ENCODE measurements at places on chromosomes 7 and 10.
A peak's percentile ranks its signal among the peaks of the same experiment; 100 is the strongest.

GRCh38 chr10:105185161-105185560 is 544.1 kb downstream of the SORCS3 start:
- no peak for DNase-seq

- DNase-seq, result peak; percentile 59
Observed at GRCh38 chr7:23332910-23333612, 33.9 kb downstream of the MALSU1 start.

DNA sequence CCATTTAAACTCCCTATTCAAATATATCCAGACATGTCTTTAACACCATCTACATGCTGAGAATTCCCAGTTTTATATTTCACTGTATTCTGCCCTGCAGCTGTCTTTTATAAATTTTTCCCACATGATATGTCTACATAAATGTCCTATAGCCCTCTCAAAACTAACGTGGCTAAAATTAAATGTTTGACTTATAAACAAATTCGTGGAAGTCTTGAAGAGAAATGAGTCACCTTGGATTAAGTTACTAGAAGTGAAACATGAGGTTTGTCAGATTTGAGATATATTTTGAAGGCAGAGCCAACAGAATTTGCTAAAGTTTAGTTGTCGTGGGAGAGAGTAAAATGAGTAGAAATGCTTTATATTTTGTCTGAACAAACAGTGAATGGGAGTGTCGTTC is 386.9 kb upstream of the CNTNAP2 start:
- no peak for DNase-seq

DNA sequence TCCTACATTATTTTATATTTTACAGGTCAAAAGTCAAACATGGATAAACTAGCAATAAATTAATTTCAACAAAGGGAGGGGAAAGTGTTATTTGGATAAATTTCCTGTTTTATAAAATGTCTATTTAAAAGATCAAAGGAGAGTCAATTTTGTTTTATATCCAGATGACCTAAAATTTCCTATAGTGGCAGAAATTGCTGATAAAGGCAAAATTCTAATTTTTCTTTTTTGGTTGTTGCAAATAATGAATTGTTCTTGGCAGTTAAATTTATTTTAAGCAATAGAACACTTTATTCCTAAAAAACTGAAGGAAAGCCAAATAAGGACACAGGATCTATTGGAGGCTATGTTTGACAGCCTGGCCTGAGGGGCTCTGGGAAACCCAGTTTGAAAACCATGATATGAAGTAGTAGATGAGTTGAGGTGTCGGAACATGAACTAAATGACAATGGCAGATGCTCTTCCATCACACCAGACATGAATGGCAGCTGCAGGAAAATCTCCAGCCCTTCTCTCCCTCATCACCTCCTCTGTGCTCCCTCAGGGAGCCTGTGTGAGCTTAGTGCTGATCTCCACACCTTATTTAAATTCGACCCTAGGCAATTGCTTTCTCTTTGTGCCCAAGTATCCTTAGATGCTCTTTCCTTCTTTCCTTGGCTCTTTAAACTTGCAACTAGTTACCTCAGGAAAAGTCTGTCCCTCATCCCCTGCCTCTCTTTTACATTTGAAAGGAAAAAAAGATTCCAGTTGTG is 395.0 kb downstream of the THSD7A start:
- DNase-seq, result no peak

DNA sequence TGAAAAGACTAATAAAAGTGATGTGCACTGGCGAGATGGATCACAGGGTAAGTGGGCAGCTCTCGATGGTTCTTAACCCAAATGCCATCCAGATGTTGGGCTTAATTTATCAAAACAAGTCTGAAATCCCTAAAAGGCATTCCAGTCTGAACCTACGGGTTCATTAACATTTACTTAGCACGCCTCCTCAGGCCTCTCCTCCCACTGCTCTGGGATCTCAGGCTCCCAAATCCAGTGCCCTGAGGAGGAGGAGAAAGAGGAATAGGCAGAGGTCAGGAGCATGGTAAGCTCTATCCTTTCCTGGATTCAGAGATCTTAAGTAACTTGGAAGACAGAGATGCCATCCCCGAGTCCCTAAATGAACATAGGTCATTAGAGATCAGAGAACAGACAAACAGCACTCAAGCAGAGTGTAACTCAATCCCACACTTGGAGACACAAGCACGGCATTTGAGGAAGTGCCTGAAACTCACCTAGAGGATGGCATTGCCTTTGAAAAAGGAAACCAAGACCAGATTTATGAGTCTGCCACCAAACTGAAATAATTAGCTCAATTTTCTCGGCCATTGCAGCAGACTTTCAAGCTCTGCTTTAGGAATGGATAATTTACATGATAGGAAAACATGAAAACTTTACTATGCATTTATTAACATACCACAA is 140.9 kb downstream of the CXCL12 start:
- no peak for DNase-seq

DNA sequence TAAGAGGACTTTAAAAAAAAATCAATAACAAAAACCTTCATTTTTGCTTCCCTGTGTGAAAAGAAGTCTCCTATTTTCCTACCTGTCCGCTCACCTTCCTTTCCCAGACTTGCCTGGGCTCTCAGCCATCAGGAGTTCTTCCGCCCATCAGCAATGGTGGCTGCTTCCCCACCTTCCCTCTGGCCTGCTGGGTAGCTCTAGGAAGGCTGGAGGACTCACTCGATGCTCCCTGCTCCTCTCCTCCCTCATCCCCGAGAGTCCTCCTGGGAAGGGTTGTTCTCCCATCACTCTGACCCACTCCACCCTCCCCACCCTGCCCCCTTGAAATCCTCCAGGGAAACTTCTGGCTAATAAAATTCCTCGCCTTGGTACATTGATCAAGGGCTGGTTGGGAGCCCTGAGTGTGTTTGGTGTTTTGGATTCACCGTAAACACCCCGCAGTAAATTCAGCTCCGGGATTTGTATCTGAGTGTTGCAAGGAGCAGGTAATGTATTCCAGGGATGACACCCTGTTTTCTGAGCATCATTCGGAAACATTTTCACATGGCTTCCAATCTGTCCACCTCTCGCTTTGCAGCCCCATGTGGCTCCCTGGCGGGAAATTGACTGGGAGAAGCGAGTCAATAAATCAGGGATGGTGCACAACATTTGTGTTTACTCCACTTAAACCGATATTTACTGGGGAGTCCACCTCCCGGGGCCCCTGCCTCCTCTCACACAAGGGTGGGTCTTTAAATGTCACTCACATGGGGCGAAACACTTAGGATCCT is 126.4 kb upstream of the SDK1 start:
- DNase-seq, result no peak

DNA sequence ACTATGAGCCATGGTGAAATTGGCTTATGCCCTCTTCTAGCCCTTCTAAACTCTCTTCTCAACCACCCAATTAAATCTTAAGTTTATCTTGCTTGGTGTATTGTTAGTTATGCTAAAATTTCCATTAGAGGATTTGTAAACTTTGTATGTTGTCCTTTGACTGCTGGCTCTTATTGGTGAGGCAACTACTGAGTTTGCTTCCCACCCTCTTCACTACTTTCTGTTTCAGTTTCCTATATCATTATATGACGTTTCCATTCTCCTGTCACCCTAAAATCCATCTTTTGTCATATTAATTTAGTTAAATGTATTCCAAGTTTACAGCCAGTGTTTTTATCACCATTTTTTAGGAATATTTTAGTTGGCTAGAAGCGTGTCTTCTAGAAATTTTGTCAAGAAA is 80.9 kb upstream of the VWC2 start:
- DNase-seq, result no peak

GRCh38 chr7:150969475-150969874 is 8.6 kb downstream of the KCNH2 start:
- no peak for DNase-seq

GRCh38 chr7:27181795-27182275 is 3.2 kb downstream of the HOXA11 start:
- DNase-seq, result peak; percentile 74

GRCh38 chr10:80463868-80464267 is 9.8 kb downstream of the TSPAN14 start:
- no peak for DNase-seq

GRCh38 chr7:21690705-21691104 is 147.9 kb downstream of the DNAH11 start:
- DNase-seq, result peak; percentile 20

DNA sequence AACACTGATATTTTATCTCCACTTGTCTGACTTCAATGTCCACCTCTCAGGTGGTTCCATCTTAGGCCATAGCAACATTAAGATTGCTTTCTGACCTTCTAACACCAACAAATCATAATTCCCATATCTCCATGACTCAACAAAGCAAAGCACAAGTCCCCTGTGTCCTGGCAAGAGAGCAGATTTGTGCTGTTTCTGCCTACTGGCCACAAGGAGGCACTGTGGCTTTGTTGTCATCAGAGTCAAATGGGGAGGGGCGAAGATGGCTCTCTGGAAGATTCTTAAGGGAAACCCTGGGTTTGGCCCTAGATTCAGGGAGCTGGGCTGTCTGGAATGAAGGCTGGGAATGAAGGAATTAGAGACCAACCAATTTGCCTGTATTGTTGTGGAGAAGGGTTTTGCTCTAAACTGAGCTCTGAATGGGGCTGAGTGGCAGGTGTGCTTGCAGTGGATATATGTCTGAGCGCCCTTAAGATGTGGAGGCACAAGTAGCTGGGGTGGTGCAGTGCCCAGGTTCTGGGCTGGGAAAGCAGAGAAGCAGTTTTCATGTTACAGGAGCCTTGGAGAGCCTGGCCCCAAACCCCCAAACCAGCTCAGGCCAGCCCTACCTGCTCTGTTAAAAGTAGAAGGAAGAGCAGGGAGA is 154.8 kb upstream of the PRSS58 start:
- DNase-seq, result peak; percentile 72

- DNase-seq, result peak; percentile 98
Observed at GRCh38 chr10:13978533-13979115, 352.1 kb downstream of the FRMD4A start.

GRCh38 chr10:49577182-49577925 is 32.8 kb upstream of the SLC18A3 start:
- DNase-seq, result no peak

DNA sequence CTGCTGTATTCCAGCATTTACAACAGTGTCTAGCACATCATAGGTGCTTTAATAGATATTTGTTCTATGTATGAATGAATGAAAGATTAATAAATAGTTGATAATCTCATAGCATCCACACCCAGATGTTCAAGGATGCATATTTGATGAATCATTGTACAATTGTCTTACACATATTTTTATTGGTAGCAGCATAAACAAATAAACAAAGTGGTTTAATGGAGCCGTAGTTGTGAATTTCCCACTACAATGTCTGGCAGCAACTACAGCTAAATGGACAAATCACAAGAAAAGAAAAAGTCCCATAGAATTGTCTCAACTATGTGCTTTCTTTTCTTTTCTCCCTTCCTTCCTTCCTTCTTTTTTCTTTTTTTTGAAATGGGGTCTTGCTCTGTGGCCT is 150.8 kb downstream of the NRP1 start:
- DNase-seq, result peak; percentile 62

GRCh38 chr7:86972072-86972471 is 87.4 kb downstream of the ELAPOR2 start:
- no peak for DNase-seq

Measured in EH (cell line).